ENCODE measurements at places on chromosomes 7 and 10.

- DNase-seq = no peak
These were observed 138.9 kb downstream of the JAZF1 start for GRCh38 chr7:28041508-28042314.

GRCh38 chr10:106147021-106147420 lies 1017.5 kb downstream of the SORCS1 start:
- no peak for DNase-seq

DNA sequence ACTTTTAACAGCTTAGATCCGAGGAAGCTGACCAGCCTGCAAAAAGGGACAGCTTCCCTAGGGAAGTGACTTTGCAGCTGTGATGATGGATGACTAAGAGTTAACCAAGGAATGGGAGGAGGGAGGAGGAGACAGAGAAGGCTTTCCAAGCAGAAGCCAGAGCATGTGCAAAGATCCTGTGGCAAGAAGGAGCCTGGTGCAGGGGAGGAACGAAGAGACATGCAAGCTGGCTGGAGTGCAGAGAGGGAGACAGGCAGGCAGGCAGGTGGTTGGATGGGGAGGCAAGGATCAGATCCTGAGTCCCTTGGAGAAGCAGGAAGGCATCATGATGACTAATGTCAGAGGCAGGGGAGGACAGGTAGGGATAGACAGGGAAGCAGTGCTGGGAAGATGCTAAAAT lies 148.8 kb downstream of the PFKFB3 start:
- no peak for DNase-seq

GRCh38 chr10:34029455-34029854 lies 695.0 kb upstream of the NRP1 start:
- no peak for DNase-seq

- DNase-seq = no peak
These were observed 120.0 kb downstream of the SEC23IP start for GRCh38 chr10:120012566-120012965.

- DNase-seq = no peak
These were observed 4.6 kb downstream of the TLL2 start for GRCh38 chr10:96509017-96509641.

DNA sequence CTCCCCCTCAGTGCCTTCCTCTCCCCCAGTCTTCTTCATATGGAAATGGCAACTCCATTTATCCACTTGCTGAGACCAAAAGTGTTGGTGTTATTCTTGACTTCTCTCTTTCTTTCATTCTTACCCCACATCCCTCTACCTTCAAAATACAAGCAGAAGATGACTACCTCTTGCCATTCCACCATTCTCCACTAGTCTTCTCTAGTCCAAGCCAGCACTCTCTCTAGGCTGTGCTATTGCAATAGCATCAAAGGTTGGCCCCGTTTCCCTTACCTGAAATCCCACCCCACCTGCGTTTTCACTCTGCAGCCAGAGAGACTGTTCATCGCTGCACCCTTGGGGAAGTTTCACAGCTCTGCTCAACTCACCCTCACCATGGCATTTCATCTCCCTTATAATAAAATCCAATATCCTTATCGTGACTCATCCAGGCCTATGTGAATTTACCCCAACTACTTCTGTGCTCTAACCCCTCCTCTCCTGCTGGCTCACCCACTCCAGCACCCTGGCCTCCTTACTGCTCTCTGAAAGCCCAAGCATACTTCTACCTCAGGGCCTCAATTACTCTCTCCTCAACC lies 109.1 kb downstream of the LSM5 start:
- DNase-seq = no peak

DNA sequence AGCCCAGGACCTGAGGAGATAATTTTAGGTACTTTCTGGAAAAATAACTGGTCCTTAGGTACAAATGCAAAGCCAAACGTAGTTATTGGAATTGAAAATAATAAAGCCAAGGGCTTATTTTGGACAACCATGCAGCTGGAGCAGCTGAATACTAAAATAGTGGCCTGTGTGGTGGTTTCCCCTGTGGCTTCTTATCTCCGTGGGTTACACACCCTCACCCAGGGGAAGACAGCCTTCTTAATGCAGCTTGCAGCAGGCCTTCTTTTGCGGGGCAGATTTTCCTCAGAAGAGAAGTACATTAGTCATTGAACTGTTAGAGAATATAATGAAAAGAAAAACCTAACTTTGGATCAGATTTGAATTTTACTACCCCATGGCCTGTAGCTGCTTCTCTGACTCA lies 133.5 kb downstream of the ST7 start:
- DNase-seq = no peak

DNA sequence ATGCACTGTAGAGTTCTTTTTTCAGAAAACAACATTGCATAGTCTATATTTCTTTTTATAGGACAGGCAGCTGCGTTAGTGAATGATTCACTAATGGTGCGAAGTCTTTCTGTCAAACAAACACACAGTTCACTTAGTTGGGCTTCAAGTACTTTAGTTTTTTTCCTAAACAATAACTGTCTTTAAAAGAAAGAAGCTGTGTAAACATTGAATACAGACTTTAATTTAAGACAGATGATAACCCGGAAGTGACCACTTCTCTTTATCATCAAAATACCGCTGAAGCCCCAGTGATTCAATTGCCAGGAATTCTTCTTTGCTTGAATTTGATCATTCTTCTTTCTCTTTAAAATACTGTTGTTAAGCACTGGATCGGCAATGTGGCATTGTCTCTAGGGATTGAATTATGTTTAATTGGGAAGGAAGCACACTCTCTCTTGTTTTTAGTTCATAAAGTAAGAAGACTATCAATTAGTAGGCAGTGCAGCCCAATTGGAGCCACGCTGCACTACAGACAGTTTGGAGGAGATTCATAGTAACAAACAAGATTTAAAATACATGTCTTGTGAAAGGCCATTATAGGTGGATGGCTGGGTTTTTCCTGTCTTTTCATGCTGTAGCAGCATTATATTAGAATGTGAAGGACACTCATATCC lies 30.4 kb downstream of the CNTNAP2 start:
- peak; percentile 76 for DNase-seq

DNA sequence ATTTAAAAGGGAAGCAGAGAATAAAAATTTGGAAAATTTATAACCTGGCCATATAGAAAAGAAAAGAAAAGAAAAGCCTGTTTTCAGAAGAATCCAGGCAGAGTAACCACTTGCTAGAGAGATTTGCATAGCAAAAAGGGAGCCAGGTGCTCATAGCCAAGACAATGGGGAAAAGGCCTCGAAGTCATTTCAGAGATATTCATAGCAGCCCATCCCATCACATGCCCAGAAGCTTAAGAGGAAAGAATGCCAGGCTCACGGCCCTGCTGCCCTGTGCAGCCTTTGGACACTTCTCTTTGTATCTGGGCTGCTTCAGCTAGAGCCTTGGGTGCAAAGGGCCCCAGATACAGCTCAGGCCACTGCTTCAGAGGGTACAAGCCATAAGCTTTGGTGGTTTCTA lies 159.8 kb downstream of the CCDC7 start:
- no peak for DNase-seq

DNA sequence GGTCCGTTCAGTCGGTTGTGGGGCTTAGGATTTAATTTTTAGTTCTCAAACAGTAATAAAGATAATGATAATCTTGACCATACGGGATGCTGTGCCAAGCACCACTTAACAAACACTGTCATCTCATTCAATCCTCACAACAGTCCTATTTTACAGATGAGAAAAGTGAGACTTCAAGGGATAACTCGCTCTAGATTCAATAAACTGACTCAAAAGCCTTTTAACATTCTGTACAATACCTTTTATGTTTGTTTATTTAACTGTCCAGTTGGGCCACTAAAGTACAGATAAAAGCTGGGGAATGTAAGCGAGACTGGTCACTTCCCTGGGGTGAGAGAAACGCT lies 437 bp upstream of the CFAP69 start:
- no peak for DNase-seq

- no peak for DNase-seq
These were observed 1247.4 kb upstream of the SORCS1 start for GRCh38 chr10:108411894-108412293.

- DNase-seq = no peak
These were observed 527 bp upstream of the SORCS3 start for GRCh38 chr10:104640339-104641186.

- no peak for DNase-seq
These were observed 61.8 kb downstream of the ADD3 start for GRCh38 chr10:110069502-110069982.

GRCh38 chr7:134480730-134481129 lies 21.8 kb upstream of the AKR1B1 start:
- no peak for DNase-seq

GRCh38 chr7:44639671-44640321 lies 33.4 kb downstream of the OGDH start:
- no peak for DNase-seq

GRCh38 chr7:27605283-27605682 lies 57.4 kb downstream of the HIBADH start:
- no peak for DNase-seq

DNA sequence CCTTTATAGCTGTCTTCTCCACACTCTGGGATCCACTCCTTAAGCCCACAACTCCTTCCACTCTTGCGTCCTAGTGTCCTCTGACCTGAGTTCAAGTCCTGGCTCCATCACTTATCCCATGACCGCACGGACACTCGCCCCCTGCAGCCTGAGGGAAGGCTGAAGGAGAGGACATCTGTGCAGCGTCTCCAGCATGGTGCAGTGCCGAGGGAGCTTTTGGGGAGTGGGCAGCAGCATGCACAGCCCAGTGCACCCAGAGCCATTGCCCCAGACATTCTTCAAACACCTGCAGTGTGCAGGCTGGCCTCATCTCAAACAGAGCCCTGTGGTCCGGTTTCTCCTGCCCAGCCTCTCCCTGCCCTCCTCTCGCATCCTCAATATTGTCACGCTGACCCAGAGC lies 317.1 kb upstream of the ZMIZ1 start:
- no peak for DNase-seq

- DNase-seq = no peak
These were observed 545.4 kb upstream of the FZD8 start for GRCh38 chr10:36187380-36188079.

GRCh38 chr7:40221836-40222235 lies 87.0 kb downstream of the SUGCT start:
- no peak for DNase-seq

DNA sequence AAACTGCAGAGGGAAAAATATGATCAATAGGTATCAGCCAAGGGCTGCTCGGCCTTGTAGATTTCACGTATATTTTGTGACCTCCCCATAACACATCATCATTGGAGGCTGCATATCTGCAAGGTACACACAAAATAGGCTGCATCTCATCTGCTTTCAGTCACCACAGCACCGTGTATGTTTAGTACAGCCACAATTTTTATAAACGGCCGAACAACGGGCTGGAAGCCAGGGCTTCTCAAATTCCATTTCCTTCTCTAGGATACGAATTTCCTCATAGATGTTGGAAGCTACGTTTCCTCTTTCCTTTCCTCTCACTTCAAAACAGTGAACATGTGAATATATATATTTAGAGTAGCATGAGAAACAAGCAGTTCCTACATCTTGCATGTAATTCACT lies 20.2 kb upstream of the FOXK1 start:
- DNase-seq = peak; percentile 66

DNA sequence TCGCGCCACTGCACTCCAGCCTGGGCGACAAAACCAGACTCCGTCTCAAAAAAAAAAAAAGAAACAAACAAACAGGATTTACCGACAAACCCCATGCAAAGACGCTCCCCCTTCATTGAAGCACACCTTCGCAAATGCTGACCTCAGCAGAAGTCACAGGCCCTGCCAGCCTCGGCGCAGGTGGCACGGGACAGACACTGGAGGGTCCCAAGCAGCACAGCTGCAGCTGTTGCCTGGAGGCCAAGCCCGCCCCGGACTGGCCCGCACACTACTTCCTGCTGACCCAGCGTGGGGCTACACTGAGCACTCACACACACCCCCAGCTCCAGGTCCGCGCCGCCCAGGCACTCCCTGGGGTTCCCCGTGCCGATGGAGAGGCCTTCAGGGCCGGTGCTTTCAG lies 31.2 kb downstream of the SNX8 start:
- DNase-seq = no peak

- DNase-seq = no peak
These were observed 28.1 kb downstream of the AGAP3 start for GRCh38 chr7:151114151-151115090.

GRCh38 chr7:153457746-153458145 lies 594.5 kb upstream of the DPP6 start:
- DNase-seq = peak; percentile 20

GRCh38 chr10:120385992-120386391 lies 71.0 kb upstream of the PLPP4 start:
- no peak for DNase-seq

DNA sequence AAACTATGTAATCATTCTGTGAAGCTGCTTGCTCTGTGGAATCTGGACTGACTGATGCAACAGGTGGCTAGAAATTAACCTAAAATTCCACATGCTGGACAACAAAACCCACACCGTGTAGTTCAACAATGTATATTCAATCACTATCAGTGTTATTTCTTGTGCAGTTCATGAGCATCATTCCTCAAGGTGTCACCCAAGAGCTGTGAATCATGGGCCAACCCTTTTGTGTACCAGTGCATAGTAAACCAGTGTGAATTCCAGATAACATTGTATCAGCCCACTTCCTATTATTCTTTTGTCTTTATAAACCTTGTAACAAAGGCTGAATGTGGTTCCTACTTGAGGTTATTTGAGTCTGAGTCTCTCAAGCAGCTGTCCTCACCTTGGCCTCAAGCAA lies 905.2 kb upstream of the ZNF722 start:
- DNase-seq = no peak

DNA sequence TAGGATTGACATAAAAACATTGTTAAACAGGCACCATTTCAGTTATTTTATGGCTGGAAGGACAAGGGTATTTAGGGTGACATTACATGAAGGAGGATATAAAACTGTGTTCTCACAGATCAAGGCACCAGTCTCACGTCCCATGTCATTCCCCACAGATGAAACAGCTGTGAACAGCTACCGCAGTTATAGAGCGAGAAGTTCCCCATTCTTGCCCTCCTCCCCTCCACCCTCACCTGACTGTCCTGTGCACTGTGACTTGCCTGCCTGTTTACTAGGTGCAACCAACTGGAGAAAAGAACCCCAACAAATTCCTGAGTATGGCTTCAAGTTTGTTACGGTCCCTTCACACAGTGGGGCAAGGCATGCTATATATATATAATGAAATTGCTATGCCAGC lies 141.6 kb downstream of the SND1 start:
- no peak for DNase-seq

GRCh38 chr10:48792687-48793096 lies 108.0 kb downstream of the WDFY4 start:
- DNase-seq = no peak

- DNase-seq = no peak
These were observed 168.2 kb upstream of the FAM171A1 start for GRCh38 chr10:15539262-15539661.

- no peak for DNase-seq
These were observed 394.4 kb upstream of the NPVF start for GRCh38 chr7:25622695-25623094.

All from NCI-H1092 treated with DMSO at 0.1 percent for 48 hours (cell line).